ENCODE measurements at places on chromosomes 4 and X. TPM values are rescaled to one million over a fixed set of nuclear protein-coding genes. Genes with fewer than 3 reads are reported as not detected.

DNA sequence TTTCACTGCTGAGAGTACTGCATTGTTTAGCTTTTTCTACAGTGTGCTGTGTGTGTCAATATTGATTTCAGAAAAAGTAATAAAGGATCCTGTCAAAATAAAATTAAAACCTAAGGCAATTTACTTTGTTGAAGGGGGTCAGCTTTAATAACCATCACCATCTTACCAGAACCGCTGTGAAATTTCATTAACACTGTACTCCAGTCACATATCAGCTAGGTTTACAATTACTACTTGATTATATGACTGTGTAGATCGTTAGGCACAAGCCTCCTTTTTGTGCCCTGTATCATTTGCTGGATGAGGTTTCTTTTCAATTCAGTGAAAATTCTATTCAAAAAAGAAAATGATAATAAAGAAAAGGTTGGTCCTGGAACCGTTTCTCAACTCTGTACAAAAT, 917.2 kb downstream of the CENPC start:
- H3K4me3 ChIP-seq, result no peak overlapping the region
- no peaks in the 10 kb centered on the region for H3K36me3 ChIP-seq
- no peak for DNase-seq
- no peak overlapping the region for H3K27ac ChIP-seq
- H3K4me1 ChIP-seq, result no peaks in the 10 kb centered on the region

DNA sequence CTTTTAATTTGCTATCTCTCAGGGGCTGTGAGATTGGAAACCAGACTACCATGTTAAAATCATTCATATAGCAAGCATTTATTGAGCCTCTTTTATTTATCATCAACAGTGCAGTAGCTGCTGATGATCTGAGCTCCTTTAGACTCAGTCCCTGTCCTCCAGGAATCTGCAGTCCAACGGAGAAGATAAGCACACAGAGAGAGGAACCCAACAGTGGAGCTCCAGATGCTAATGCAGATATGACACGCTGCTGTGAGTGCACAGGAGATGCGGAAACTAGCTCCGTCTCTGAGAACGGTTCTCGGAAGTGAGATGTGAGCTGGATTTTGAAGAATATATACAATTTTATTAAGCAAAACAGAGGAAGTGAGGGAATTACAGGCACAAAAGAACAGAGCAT, 35.4 kb downstream of the DCHS2 start:
- no peak for DNase-seq
- no peak overlapping the region for H3K27ac ChIP-seq
- H3K36me3 ChIP-seq, result no peaks in the 10 kb centered on the region
- no peaks in the 10 kb centered on the region for H3K4me1 ChIP-seq

The BMP3 gene
- not detected for total RNA-seq

DNA sequence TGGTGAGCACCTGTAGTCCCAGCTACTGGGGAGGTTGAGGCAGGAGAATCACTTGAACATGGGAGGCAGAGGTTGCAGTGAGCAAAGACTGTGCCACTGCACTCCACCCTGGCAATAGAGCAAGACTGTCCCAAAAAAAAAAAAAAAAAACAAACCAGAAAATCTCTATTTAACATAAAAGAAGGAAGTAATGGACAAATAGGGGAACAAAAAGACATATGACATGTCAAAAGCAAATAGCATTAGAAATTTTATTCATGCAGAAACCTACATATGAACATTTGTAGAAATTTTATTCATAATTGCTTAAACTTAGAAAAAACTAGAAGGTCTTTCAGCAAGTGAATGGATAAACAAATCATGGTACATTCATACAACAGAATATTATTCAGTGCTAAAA, 97.1 kb upstream of the SH3RF1 start:
- DNase-seq, result no peak
- H3K4me3 ChIP-seq, result no peak overlapping the region
- no peaks in the 10 kb centered on the region for H3K36me3 ChIP-seq
- no peaks in the 10 kb centered on the region for H3K27me3 ChIP-seq
- no peaks in the 10 kb centered on the region for H3K4me1 ChIP-seq
